Neural crest cell (in vitro differentiated cells): ENCODE measurements at places on chromosomes 12 and 14.

DNA sequence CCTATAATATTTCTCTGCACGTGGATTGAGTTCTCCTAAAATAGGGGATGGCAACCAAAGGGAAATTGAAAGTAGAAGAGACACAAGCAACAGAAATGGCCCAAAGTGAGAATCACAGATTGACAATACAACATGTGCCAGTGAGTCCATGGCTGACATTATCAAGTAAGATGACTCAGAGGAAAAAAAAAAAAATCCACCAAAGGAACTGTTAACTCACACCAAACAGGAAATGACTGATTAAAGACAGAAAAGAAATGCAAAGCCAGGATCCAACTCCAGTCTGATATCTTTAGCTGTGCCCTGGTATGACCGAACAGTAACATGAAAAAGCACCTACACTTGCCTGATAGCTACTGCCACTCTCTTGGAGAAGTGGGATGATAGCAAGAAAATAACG is 485.0 kb downstream of the PRKD1 start:
- H3K27me3 ChIP-seq: peaks cover 10% of the 10 kb centered on the region
- DNase-seq: no peak
- H3K36me3 ChIP-seq: peaks cover 9% of the 10 kb centered on the region
- H3K4me1 ChIP-seq: no peaks in the 10 kb centered on the region
- no peak overlapping the region for H3K4me3 ChIP-seq

GRCh38 chr14:70454731-70455130 is 2.8 kb downstream of the ADAM21 start:
- peaks cover 18% of the 10 kb centered on the region for H3K4me1 ChIP-seq
- no peak overlapping the region for H3K4me3 ChIP-seq
- H3K27ac ChIP-seq: no peak overlapping the region
- DNase-seq: no peak
- no peaks in the 10 kb centered on the region for H3K36me3 ChIP-seq

DNA sequence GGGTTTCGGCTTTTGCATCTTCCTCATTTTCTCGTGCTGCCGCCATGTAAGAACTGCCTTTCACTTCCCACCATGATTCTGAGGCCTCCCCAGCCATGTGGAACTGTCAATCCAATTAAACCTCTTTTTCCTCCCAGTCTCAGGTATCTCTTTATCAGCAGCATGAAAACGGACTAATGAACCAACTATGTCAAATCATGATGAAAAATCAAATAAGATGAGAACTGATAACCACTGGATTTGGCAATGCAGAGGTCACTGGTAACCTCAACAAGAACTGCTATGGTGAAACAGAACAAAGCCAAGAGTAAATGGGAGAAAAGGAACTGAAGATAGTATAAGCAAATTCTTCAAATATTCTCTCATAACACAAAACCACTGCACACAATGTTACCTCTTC is 6.0 kb downstream of the EML5 start:
- peaks cover 7% of the 10 kb centered on the region for H3K36me3 ChIP-seq
- peaks cover 4% of the 10 kb centered on the region for H3K4me1 ChIP-seq
- no peak overlapping the region for H3K27ac ChIP-seq

- peaks cover 11% of the 10 kb centered on the region for H3K36me3 ChIP-seq
- no peak overlapping the region for H3K27ac ChIP-seq
- DNase-seq: no peak
- no peaks in the 10 kb centered on the region for H3K27me3 ChIP-seq
- H3K4me1 ChIP-seq: no peaks in the 10 kb centered on the region
Measured at GRCh38 chr14:67784244-67784823, 32.1 kb downstream of the ZFYVE26 start.

- peaks cover 23% of the 10 kb centered on the region for H3K36me3 ChIP-seq
- no peak for DNase-seq
- H3K4me3 ChIP-seq: no peak overlapping the region
- H3K27ac ChIP-seq: no peak overlapping the region
- no peaks in the 10 kb centered on the region for H3K4me1 ChIP-seq
Measured at GRCh38 chr14:64220466-64220865, 73.7 kb downstream of the ESR2 start.
